Putamen (tissue), 1 donor: ENCODE measurements at places on chromosomes 1 and 21.

- DNase-seq: no peak
These were observed 506 bp upstream of the SRP9 start for GRCh38 chr1:225777058-225777582.

DNA sequence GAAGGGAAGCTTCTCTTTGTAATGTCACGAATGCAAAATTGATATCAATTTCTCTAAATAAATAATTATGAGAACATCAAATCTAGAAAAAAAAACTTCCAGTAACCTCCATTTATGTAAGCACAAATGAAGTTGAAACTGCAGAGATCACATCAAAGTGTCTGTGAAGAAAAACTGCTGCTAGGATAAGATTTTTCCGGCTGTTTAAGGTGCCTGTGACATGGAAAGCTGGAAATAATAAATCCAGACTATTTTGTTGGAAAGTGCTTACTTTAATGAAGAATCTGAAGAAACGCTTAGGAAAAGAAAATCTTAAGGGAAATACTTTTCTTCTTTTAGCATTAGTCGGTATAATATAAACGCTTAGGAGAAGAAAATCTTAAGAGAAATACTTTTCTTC, 57.0 kb downstream of the CHRM3 start:
- no peak for DNase-seq

GRCh38 chr1:7561936-7562728, 209.0 kb upstream of the VAMP3 start:
- no peak for DNase-seq

GRCh38 chr21:44722731-44723130, 11.4 kb upstream of the TSPEAR start:
- no peak for DNase-seq

DNA sequence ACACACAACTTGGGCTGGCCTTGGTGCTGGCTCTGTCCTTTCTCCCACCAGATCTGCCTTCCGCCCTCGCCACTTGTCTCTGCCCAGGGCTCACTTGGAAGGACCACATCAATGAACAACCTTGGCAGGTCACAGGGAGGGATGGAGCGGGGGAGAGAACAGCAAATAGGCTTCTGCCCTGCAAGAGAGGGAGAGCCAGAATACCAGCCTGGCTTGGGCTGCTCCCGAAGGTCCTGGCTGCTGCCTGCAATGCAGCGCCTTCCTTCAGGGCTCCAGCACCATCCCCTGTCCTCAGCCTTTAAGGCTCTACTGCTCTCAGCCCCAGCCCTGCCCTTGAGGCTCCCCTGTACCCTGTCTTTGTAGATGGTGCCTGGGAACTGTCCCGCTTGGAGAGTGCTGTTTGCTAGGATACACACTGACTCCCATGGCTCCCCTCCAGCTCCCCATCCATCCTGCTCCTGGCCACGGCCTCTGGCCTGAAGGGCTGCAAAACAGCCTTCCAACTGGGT, 43.8 kb downstream of the HIVEP3 start:
- no peak for DNase-seq

GRCh38 chr1:18943914-18944572, 12.4 kb downstream of the IFFO2 start:
- DNase-seq: no peak

DNA sequence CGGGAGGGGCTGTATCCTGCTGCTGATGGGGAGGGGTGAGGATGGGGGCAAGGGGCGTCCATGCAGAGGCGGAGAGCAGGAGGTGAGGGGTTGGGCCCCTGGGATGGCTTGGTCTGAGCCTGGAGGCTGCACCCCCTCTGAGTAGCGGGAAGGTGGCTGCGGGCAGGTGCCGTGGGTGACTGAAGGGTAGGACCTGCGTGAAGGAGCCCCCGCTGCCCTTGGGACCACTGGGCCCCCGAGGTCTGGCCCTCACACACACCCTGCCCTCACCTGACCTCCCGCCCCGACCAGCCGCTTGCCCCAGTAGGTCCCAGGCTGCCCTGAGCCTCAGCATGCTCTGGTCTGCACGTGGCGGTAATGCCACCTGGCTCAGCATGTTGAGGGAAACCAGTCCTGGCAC, 12.8 kb upstream of the SKI start:
- no peak for DNase-seq

GRCh38 chr1:65812065-65812464, 19.4 kb downstream of the PDE4B start:
- peak; percentile 34 for DNase-seq

GRCh38 chr21:43312751-43313169, 114.2 kb downstream of the SIK1 start:
- no peak for DNase-seq

GRCh38 chr21:35335951-35336446, 286.9 kb upstream of the RUNX1 start:
- DNase-seq: no peak

DNA sequence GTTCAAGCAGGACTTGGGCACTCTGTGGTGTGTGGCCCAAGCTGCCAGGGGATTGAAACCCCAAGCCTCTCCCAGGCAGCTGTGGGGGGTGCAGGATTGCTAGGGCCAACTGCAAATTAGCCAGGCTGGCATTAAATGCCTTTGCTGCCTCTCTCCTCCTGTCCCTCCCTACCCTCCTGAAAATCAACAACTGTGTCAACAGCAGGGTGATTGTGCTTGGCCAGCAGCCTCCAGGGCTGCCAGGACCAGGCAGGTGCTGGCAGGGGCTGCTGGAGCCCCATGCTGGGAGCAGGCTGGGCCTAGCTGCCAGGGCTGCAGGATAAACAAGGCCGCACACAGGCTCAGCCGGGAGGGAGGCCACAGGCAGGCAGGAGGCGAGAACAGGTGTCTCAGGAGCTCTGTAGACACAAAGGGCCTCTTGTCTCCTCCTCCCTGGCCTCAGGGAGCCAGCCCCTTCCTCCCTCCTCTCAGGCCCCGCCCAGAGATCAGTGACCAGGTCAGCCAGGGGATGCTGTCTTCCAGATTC, 11.4 kb downstream of the SOX13 start:
- peak; percentile 49 for DNase-seq

GRCh38 chr1:200867018-200867811, 5.6 kb upstream of the GPR25 start:
- DNase-seq: no peak

GRCh38 chr1:42431514-42431913, 24.3 kb downstream of the ZMYND12 start:
- DNase-seq: no peak

DNA sequence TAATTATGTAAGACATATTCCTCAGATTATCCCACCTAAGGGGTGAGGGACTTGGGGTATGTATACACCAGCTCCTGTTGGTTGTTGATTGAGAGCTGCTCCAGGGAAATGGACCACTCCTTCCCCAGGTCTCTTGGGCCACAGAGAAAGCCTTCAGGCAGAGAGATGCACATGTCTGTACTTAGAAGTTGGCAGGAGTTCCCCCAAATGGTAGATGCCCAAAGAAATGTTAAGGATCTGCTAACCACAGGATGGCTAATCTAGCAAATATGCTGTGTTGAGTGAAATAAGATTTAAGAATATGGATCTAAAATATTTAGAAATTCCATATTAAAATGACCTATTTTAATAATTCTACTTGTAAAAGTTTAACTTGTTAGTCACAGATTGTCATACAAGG, 100.8 kb upstream of the DNAH14 start:
- DNase-seq: no peak

GRCh38 chr1:167146903-167147539, 53.1 kb downstream of the STYXL2 start:
- no peak for DNase-seq

DNA sequence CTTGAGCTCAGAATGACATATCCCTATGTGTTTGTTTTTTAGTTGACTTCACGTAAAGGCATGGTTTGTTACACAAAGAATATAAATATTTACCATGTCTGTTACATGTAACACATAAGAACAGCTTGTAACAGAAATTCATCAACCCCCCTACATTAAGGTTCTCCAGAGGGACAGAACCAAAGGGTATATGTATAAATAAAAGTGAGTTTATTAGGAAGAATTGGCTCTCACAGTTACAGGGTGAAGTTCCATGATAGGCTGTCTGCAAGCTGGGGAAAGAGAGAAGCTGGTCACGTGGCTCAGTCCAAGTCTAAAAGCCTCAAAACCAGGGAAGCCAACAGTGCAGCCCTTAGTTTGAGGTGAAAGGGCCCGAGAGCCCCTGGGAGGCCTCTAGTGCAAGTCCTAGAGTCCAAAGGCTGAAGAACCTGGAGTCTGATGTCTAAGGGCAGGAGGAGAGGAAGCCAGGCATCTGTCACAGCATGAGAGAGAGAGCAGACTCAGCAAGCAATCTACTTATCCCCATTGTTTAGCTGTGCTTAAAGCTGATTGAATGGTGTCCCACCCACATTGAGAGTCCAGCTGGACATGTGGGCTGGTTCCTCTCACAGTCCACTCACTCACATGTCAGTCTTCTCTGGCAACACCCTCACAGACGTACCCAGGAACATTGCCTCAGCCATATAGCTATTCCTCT, 15.8 kb downstream of the THRAP3 start:
- no peak for DNase-seq

GRCh38 chr1:46991083-46991923, 32.2 kb upstream of the CYP4X1 start:
- no peak for DNase-seq

GRCh38 chr1:183831311-183831710, 26.4 kb downstream of the RGL1 start:
- no peak for DNase-seq

GRCh38 chr1:159122005-159122621, 45.5 kb upstream of the AIM2 start:
- DNase-seq: no peak

- DNase-seq: peak; percentile 3
These were observed 116.1 kb downstream of the SPATA17 start for GRCh38 chr1:217747156-217747769.

DNA sequence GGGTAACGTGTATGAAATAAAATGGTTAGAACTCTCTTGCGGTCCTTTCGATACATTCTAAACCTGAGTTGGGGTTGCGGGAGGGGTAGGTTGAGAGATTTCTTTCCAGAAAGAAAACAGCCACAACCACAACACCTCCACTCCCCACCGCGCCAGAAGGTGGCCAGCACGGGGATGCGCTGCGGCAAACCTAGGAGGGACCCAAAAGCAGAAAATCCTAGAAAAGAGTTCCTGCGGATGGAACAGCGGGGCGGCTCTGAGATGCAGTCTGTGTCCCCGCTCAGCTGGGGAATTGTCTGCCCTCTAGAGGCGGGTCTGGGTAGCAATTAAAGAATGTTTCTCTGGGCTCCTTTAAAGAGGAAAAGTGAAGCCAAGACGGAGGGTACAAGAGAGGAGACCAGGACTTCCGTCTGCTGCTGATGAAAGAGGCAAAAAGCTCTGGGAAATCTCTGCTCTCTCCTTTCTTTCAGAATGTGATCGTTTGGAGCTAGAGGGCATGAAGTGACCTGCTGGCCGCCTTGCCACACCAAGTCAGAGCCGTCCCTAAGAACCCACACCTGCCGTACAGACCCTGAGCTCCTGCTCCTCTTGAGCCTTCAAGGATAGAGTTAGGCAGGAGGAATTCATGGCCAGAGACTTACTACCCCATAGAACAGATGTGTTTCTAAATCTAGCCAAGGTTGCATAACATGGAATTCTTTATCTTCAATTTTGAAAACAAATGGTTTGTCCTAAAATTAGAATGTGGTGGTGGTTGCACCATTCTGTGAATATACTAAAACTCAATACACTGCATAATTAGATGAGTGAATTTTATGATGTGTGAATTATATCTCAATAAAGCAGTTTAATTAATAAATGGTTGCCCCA, 46.5 kb upstream of the COA6 start:
- DNase-seq: no peak

- DNase-seq: no peak
These were observed 101.7 kb downstream of the ADSS2 start for GRCh38 chr1:244350027-244350426.

DNA sequence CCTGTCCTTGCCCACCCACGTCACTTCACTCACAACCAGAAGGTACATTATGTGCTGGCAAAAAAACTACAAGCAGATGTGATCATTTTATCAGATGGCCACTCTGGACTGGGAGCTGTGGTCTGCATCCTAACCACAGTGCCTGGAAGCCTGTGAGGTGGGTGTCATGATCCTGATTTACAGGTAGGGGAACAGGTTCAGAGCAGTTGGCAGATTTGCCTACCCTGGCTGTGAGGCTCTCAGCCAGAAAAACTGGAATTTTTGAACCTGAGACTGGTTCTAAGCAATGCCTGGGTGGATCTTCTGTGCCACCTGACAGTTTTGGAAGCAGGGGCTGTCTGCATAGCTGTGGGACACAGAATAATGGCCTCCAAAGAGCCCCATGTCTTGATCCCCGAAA, 150.8 kb downstream of the SYF2 start:
- DNase-seq: no peak

- no peak for DNase-seq
These were observed 9.0 kb upstream of the RBM8A start for GRCh38 chr1:145936247-145936646.

DNA sequence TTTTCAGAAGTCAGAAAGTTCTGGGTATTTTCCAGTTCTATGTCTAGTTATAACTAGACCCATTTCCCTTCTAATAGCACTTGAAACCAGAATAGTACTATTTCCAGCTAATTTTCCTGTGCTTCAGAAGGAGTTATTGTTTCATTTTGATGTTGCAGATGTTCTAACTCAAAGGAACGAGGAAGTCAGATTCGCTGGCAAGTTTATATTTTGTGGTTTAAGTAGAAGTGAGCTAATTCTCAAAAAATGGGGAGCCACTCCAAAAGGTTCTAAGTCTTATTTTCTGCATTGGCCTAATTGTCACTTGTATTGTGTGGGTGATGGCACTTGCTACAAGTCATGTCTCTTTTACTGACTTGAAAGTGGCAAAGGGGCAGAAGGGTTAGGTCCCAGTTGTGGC, 18.1 kb downstream of the CCDC185 start:
- no peak for DNase-seq

GRCh38 chr1:90384193-90384592, 332.9 kb downstream of the BARHL2 start:
- DNase-seq: no peak

GRCh38 chr1:226738421-226738994, 574 bp downstream of the ITPKB start:
- DNase-seq: no peak

DNA sequence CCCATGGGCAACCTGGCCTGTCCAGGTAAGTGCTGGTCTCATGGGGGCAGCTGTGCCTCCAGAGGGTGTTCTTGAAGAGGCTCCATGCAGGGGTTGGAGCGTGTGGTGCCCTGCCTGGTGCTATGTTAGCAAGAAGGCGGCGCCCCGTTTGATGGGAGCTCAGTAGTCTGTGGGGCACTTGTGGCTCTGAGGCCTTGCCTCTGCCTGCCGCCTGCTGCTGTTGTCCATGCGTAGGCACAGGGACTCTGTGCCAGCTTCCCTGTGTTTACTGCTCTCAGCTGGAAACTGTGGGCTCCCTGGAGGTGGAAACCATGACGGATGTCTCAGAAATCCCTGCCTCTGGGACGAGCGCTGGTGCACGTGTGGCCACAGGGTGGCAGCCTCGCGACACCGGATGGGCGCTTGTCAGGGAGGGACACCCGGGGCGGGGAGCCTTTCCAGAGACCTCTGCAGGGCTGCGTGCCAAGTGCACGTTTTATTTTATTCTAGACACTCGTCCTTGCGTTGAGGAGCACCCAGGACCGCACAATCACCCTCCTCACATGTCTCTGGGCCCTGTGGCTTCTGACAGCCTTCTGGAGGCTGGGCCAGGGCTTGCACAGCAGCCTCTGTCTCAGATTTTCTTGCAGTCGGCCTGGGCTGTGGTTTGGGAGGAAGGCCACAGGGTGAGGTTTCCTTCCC, 27.1 kb downstream of the SNAP47 start:
- peak; percentile 76 for DNase-seq
